ENCODE measurements at places on chromosomes 16 and 17. TPM values are rescaled to one million over a fixed set of nuclear protein-coding genes. Genes with fewer than 3 reads are reported as not detected.

The TUFM gene
- total RNA-seq: 224 TPM

The CCL2 gene
- not detected for total RNA-seq

The HOXB1 gene
- not detected for total RNA-seq

The KRTAP3-1 gene
- not detected for total RNA-seq

The PRRT2 gene
- 0.64 TPM for total RNA-seq

The EFNB3 gene
- total RNA-seq: not detected

The CSH1 gene
- total RNA-seq: not detected

The CD300H gene
- not detected for total RNA-seq

The ICAM2 gene
- total RNA-seq: 46.6 TPM

The PTX4 gene
- not detected for total RNA-seq

The CACNG1 gene
- total RNA-seq: not detected

Measured in activated CD4-positive, alpha-beta T cell treated with anti-CD3 and anti-CD28 coated beads for 36 hours (primary cell).